A549 (cell line): ENCODE measurements at places on chromosomes 13 and 19.
A peak's percentile ranks its signal among the peaks of the same experiment; 100 is the strongest.

- DNase-seq = no peak
Observed at GRCh38 chr13:108214441-108215271, 680 bp downstream of the LIG4 start.

GRCh38 chr13:98033277-98034247 is 80.1 kb downstream of the IPO5 start:
- DNase-seq = peak; percentile 13

GRCh38 chr13:46736541-46737310 is 60.2 kb downstream of the ESD start:
- DNase-seq = no peak

DNA sequence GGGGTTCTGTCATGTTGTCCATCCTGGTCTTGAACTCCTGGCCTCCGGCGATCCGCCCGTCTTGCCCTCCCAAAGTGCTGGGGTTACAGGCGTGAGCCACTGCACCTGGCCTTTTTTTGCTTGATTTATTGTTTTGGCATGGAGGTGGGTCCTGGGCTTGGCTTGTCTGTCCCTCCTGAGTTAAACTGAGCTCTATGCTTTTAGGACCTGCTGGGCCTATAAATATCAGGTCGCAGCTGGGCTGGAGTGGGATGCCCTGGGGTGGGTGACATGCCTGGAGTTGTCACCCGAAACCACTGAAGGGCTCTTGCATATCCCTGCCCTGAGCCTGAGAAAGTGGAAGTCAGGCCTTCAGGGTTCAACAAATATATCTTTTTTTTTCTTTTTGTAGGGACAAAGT is 5.5 kb downstream of the ARRDC5 start:
- DNase-seq = no peak

DNA sequence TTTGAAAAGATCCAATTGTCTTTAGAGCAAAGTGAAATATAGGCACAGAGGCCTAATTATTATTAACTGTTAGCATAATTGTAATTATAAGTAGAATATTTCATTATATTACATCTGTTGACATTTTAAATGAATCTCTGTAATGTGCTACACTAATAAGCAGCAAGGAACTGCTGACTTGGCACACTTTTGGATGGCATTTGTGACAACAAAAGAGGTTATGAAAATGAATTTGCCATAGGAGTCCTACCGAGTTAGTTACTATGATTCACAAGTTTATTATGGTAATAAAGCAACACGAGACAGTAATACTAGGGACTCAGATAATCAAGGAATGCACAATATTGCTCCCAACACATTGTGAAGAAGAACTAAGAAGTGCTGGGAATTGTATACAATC is 213.8 kb upstream of the PCDH9 start:
- no peak for DNase-seq

DNA sequence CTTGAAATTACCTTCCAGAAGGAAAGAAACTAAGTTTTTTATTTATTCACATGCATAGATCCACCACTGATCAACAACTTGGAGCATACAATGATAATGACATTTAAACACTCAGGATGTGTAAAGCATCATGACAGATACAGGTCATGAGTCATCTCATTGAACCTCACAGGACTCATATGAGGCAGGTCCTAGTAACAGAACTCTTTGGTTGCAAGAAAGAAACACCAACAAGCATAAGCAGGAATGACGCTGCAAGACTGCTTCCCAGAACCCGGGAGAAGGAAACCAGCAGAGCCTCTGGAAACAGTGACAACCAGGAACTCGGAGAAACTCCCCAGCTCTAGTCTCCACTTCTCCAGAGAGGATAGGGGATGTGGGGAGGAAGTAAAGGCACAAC is 60.8 kb upstream of the IPO5 start:
- peak; percentile 15 for DNase-seq

- no peak for DNase-seq
Observed at GRCh38 chr13:112638919-112639318, 50.9 kb upstream of the ATP11A start.
